Activated naive CD8-positive, alpha-beta T cell treated with anti-CD3 and anti-CD28 coated beads for 36 hours (primary cell): ENCODE measurements at places on chromosomes 5 and 9. TPM values are rescaled to one million over a fixed set of nuclear protein-coding genes. Genes with fewer than 3 reads are reported as not detected.

- no peak for DNase-seq
Observed at GRCh38 chr5:121982893-121983285, 21.1 kb downstream of the SRFBP1 start.

- no peak for DNase-seq
Observed at GRCh38 chr9:29176786-29177185, 1603.5 kb upstream of the C9orf72 start.

- no peak for DNase-seq
Observed at GRCh38 chr9:73053543-73053942, 98.1 kb upstream of the ANXA1 start.

The SOHLH1 gene
- total RNA-seq: not detected

The TEX48 gene
- total RNA-seq: 0.70 TPM
